Diencephalon (tissue), 1 donor: ENCODE measurements at places on chromosomes 6 and 20. TPM values are rescaled to one million over a fixed set of nuclear protein-coding genes. Genes with fewer than 3 reads are reported as not detected.

TULP1 gene
- not detected for total RNA-seq

C6orf15 gene
- total RNA-seq = not detected

LY86 gene
- total RNA-seq = 5.5 TPM

ADTRP gene
- total RNA-seq = 0.69 TPM
